ENCODE measurements at places on chromosomes 2 and 18. TPM values are rescaled to one million over a fixed set of nuclear protein-coding genes. Genes with fewer than 3 reads are reported as not detected.

The FOXI3 gene
- 0.17 TPM for total RNA-seq

The CNDP1 gene
- total RNA-seq = not detected

The GULP1 gene
- 44.1 TPM for total RNA-seq

The TMEM163 gene
- total RNA-seq = 0.65 TPM

The CD207 gene
- not detected for total RNA-seq
